Stimulated activated CD4-positive, alpha-beta T cell treated with anti-CD3 and anti-CD28 coated beads, Interleukin-2, amount 100 ng/mL, for 24 hours (primary cell): ENCODE measurements at places on chromosomes 5 and 9.

DNA sequence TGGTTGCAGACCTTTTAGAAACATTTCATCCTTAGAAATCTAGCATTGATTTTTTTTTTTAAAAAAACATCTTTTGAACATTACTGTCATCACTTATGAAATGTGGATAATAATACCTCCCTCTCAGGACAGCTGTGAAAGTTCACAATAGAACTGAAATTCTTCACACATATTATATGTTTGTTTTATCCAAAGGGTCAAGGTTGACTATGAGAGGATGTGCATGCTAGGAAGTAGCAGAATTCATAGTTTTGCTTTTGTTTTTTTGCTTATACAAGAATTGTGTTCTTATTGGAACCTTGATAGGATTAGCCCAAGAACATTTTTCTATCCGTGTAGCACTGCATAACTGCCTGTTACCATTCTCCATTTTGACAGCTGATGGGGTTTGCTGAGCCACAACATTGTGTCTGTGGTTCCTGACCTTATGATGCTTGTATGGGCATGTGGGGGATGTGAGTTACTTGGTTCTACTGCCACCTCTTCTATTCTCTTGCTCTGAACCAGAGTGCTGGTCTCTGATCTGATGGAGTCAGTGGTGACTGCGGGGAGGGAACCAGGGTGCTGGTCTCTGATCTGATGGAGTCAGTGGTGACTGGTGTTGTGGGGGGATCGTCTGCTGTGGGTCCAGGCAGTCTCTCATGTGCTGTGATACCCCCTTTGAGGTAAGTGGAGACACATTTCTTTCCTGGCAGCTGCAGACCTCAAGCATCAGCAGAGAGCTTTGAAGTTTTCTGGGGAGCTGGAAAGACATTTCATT, 27.1 kb upstream of the ACTBL2 start:
- no peak for DNase-seq

DNA sequence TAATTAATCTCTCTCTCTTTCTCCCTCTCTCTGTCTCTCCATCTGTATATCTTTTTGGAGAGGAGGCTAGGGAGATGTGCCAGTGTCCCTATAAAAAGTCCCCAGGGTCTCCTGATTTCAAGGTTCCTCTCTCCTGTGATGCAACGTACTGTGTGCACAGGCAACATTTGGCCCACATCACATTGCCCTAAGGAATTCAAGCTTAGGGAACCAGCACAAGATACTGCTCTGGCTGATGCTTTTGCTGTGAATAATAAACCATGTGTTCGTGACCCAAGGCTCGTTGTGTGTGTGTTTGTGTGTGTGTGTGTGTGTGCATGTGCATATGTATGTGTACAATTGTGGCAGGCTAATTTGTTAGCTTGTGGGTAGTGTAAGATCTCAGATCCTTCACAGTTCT, 9.7 kb downstream of the SPATA9 start:
- DNase-seq, result no peak

GRCh38 chr9:6920041-6920440, 162.3 kb downstream of the KDM4C start:
- no peak for DNase-seq

GRCh38 chr9:120284821-120285220, 295.1 kb downstream of the CDK5RAP2 start:
- DNase-seq, result no peak

DNA sequence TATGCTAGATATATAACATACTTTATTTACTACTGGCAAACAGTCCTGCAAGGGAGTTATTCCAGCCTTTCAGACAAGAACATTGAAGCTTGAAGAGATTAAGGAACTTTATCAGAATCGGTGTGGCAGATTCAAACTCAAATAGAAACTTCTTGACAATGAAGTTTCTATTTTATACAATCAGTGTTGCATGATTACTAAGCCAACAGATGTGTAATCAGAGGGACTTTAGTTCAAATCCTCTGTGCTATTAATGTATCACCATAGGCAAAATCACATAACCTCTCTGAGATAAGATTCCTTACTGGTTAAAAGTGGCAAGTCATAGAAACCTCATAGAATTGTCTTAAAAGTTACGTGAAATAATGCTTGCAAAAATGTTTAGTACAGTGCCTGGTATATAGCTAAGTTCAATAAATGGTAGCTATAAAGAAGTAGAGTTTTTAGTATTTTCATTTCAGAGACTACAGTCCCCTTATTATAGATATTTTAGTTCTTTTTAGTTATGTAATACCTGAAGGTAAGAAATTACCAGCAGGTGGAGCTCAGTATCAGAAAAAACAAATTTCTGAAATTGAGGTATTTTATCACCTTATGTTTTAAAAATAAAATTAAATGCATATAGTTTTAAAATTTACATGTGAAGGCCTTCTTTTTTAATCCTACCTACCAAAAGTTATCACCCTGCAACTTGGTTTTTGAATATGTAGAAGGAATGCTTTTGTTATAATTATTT, 172.1 kb downstream of the FER start:
- DNase-seq, result no peak

DNA sequence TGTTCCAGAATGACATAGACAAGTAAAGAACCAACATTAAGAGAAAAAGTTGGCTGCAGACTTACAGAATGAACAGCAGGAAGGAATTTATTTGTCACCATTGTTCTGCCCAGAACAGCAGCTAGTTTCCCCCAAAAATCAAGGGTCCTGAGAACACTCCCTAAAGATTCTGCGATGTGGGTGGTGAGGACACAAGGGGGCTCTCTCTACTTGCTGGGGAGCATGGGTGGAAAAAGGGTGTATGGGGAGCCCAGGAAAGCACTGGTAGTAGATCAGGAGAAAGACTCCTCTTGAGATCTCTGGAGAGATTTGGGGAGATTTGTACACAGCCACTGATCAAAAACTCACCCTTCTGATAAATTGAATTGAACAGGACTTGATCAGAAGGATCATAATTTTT, 316.5 kb downstream of the KCTD16 start:
- DNase-seq, result no peak

DNA sequence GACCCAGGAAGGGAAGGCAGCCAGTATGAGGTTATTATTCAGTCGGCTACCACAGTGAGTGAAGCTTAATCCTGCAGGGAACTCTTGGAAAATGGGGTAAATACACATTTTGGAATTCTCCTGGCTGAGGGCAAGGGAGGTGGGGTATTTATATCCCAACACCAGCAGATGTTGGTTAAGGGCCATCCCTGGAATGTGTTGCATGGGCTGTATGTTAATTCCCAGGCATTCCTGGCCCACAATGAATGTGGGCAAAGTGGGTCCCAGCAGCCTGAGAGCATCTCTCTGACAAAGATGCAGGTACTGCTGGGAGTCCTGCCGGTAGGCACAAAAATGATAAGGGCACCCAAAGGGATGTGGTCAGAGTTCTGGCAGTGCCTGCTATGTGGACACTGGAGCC, 2.9 kb upstream of the GPRIN1 start:
- DNase-seq, result no peak

DNA sequence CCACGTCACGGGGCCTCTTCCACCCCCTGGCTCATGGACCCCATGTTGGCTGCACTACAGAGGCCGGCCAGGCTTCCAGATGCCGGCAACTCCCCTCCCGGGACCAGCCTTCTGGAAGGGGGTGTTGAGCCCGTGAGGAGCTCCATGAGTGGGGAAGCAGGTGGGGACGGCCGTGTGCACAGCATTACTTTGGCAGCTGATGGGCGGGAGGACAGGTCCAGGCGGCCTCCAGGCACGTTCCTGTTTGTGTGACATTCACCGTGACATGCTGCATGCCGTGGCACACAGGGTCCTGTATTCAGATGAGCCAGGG, 29.1 kb upstream of the ABO start:
- no peak for DNase-seq

- no peak for DNase-seq
Measured at GRCh38 chr5:177469750-177470525, 3.5 kb downstream of the DBN1 start.
